Upper lobe of left lung (tissue), 6 donors: ENCODE measurements at places on chromosomes 11 and 22. TPM values are rescaled to one million over a fixed set of nuclear protein-coding genes. Genes with fewer than 3 reads are reported as not detected.

CRYBA4 gene
- not detected for total RNA-seq

TEAD1 gene
- 83.9 TPM for total RNA-seq

DNHD1 gene
- total RNA-seq, result 14.3 TPM

PEX16 gene
- total RNA-seq, result 33.6 TPM

PHETA2 gene
- 12.5 TPM for total RNA-seq

OR8A1 gene
- total RNA-seq, result not detected

PELI3 gene
- 14.9 TPM for total RNA-seq

OTUB1 gene
- total RNA-seq, result 95.3 TPM

LDHAL6A gene
- not detected for total RNA-seq

WNT7B gene
- 9.0 TPM for total RNA-seq

BAIAP2L2 gene
- not detected for total RNA-seq

DNA sequence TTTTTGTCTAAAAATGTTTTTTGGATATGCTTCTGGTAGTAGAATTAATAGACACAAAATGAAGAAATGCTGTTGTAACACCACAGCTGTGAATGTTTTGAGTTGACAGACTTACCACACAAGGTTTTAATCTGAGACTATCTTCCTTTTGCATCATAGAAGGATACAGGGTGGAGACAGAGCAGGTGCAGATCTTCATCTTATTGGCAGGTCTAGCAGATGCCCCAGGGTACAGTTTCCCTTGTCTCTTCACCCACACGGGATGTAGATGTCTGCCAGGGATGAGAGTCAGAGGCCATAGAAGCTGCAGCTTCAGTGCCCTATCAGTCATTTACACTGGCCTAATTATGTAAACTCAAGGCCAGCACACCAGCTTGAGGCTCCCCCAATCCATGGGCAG is 985 bp downstream of the OOSP3 start:
- no peak for DNase-seq

- DNase-seq, result no peak
Measured at GRCh38 chr11:25197515-25197914, 700.7 kb downstream of the LUZP2 start.

DNA sequence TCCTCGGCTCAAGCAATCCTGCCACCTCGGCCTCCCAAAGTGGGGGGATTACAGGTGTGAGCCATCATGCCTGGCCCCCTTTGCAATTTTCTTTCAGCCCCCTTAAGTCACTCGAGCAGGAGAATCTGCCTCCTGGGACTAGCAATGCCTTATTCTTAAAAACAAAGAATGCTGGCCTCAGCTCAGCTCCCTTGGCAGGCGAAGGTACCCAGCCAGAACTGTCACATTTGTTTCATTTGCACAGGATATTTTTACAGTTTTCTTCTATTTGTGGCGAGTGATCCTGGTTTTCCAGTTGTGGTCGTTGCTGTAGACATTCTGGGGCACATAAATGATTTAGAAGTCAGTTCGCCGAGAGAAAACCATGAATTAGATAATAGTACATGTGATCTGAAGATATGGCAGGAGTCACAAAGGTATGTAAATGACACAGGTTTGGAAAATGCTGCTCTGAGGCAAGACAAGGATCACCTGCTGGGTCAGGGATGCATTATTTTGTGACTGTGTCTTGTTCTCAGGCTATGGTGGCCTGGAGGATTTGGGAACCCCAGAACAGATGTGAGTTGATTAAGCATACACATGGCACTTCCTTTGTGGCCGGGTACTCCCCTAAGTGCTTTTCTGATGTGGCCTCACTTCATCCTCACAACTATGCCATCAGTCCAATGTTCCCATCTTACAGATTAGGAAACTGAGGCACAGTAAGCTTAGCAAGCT is 51.2 kb upstream of the SLC22A12 start:
- DNase-seq, result no peak

- no peak for DNase-seq
Measured at GRCh38 chr11:19631712-19632498, 80.7 kb upstream of the NAV2 start.

- DNase-seq, result no peak
Measured at GRCh38 chr22:17944256-17944655, 80.1 kb downstream of the MICAL3 start.

- no peak for DNase-seq
Measured at GRCh38 chr11:46856605-46857343, 10.7 kb upstream of the CKAP5 start.

GRCh38 chr11:132115454-132115853 is 745.0 kb downstream of the NTM start:
- DNase-seq, result no peak

DNA sequence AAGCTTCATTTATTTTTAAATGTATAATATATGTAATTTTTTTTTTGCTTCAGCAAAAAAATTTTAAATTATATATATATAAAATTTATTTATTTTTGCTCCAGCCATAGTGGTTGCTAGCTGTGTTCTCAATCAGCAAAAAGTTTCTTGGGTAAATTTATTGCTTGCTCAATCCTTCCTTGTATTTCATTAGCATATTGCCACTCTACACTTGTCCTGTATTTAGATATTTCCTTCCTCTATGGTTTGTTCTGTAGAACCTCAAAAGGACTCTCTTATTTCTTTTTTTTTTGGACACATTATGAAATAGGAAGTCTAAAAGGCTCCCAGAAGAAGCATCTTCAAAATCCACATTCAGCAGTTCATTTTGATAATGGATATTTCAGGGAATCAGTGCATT is 2.3 kb downstream of the PTPRJ start:
- DNase-seq, result no peak

GRCh38 chr11:7160814-7161489 is 72.2 kb downstream of the RBMXL2 start:
- DNase-seq, result no peak

- DNase-seq, result no peak
Measured at GRCh38 chr11:104736502-104736901, 161.8 kb downstream of the CASP12 start.

GRCh38 chr11:70824605-70825245 is 426.4 kb downstream of the CTTN start:
- no peak for DNase-seq

- DNase-seq, result no peak
Measured at GRCh38 chr11:60700689-60701468, 1.5 kb downstream of the MS4A8 start.

DNA sequence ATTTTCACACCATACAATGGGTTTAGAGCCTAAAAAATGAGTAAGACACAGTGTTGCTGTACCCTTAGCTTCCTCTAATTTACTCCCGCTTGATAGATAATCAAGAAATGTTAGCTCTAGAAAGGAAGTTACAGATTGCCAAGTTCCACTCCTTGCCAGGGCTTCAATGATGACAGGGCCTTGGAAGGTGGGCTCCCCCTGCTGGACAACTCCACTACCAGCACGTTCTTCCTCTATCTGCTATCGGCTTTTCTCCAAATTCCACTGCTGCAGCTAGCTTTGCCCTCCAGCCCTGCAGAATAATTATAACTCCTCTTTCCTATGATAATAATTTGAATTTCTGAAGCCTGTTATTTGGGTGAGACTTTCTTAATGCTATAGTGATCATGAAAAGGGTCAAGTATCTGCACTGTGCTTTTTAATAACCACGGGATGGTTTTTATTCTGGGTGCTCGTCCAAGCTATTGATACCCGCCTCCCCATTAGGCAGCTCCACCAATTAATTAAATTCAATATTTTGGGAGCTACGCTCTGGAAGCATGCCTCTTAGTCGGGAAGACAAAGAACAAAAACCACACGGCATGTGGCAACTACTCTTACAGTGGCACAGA is 9.0 kb downstream of the SYN3 start:
- peak; percentile 56 for DNase-seq

- no peak for DNase-seq
Measured at GRCh38 chr11:66894141-66894540, 37.3 kb downstream of the LRFN4 start.

GRCh38 chr11:91608677-91609076 is 615.9 kb upstream of the FAT3 start:
- DNase-seq, result no peak

- no peak for DNase-seq
Measured at GRCh38 chr11:94770563-94771120, 2.5 kb downstream of the AMOTL1 start.

DNA sequence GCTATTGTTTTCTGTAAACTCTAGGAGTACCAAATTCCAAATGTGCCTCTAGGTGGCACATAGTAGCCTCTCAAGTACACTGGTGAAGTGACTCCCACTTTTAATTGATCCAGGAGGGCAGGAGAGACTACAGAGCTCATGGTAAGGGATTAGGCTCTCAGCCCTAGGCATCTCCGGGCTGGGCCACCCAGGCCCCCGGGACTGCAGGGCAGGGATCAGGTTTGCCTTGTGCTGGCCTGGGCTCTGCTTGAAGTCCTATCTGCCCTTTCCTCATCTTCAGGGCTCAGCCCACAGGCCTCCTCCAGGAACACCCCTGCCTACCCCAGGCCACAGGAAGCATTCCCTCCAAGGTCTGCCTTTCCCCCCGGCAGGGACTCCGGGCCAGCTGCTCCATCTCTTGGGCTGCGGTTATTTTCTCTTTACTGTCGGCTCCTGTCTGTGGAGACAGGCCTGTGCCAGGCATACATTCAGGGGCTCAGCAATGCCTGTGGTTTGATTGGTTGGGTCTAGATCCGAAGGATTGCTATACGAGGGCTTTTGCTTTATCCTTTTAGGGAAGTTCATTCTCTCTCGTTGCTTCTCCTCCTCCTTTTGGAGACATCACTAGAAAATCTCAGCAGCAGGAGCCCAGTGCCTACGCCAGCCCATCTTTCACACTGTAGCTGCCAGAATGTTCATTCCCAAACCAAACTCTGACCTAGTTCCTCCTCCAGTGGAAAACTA is 32.8 kb downstream of the PARVA start:
- peak; percentile 59 for DNase-seq

DNA sequence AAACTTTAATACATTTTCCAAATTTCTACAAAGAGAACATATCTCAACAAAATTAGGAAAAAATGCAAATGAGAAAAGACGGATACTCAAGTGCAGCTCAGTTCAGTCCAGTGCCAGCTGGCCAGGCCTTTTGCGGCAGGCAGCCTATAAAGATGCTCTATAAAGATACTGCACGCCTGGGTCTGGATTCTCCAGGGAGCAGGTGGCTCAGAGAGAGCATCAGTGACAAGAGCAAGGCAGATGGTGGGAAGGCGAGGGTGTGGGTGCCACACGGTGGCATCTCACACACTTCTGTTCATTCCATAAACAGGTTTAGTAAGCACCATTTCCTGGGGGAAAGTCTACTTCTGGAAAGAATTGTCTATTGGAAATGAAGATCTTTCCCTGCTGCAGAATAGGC is 18.1 kb upstream of the SCN3B start:
- no peak for DNase-seq

GRCh38 chr11:79414644-79415317 is 26.0 kb downstream of the TENM4 start:
- no peak for DNase-seq

GRCh38 chr11:10541561-10541930 is 559 bp upstream of the RNF141 start:
- no peak for DNase-seq
